Hindlimb muscle (tissue), 1 donor: ENCODE measurements at places on chromosomes 5 and 9. TPM values are rescaled to one million over a fixed set of nuclear protein-coding genes. Genes with fewer than 3 reads are reported as not detected.

HTR4 gene
- not detected for polyA plus RNA-seq

TMC1 gene
- polyA plus RNA-seq, result 1.1 TPM

LECT2 gene
- polyA plus RNA-seq, result not detected

CTXN3 gene
- polyA plus RNA-seq, result 1.2 TPM

SHOC1 gene
- 0.26 TPM for polyA plus RNA-seq

FREM1 gene
- polyA plus RNA-seq, result 20.2 TPM

CD14 gene
- polyA plus RNA-seq, result 30.9 TPM

BDP1 gene
- 22.0 TPM for polyA plus RNA-seq

TEX48 gene
- not detected for polyA plus RNA-seq

REXO4 gene
- 43.6 TPM for polyA plus RNA-seq

TXNDC8 gene
- polyA plus RNA-seq, result not detected

CRAT gene
- 52.3 TPM for polyA plus RNA-seq

SPINK1 gene
- not detected for polyA plus RNA-seq

SLC34A1 gene
- polyA plus RNA-seq, result not detected

GMCL2 gene
- not detected for polyA plus RNA-seq

HBEGF gene
- 19.4 TPM for polyA plus RNA-seq

RECK gene
- 19.0 TPM for polyA plus RNA-seq

OBP2B gene
- not detected for polyA plus RNA-seq

OR1B1 gene
- not detected for polyA plus RNA-seq

ADGRD2 gene
- not detected for polyA plus RNA-seq

FOXD4 gene
- 2.7 TPM for polyA plus RNA-seq

HRCT1 gene
- 0.83 TPM for polyA plus RNA-seq

TIMD4 gene
- 2.0 TPM for polyA plus RNA-seq

HK3 gene
- polyA plus RNA-seq, result 1.4 TPM

HNRNPAB gene
- polyA plus RNA-seq, result 84.8 TPM

PPP3R2 gene
- not detected for polyA plus RNA-seq
